ENCODE measurements at places on chromosomes 7 and 10.

DNA sequence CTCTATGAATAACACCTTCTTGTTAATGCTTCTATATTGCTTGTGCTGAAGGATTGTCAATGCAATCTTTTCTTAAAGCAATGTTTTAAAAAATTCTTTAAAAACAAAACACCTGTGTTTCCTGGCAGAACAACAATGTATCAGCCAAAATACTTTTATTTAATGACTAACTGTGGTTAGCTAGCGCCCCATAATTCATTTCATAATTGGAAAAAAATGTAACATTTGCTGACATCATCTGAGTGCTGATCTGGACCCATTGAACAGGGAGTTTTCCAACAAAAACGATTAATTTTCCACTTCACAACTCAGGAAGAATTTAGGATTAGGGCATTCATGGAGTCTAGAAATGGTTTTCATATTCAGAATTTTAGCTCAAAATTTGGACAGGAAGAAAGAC, 137.6 kb upstream of the CDK6 start:
- no peak for DNase-seq

GRCh38 chr7:107090457-107090856, 46.0 kb downstream of the PRKAR2B start:
- DNase-seq: no peak

- no peak for DNase-seq
Measured at GRCh38 chr10:98815039-98815885, 368.5 kb upstream of the HPS1 start.

DNA sequence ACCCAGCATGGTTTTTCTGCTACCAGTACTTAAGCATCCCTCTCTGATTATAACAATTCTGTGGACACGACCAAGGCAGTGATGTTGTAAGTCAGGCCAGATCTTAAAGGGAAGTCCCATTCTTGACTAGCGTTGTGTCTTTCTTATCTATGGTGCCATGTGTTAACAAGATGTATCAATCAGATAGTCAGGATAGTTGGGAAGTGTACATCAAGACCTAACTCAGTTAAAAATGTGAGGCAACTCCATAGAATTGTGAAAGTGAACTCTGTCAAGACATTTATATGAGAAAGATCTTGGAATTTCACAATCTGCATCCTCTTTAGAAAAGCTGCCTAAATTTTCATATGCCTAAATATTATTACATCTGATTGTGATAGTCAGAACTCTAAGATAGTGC, 341.7 kb upstream of the SEMA3D start:
- DNase-seq: no peak

DNA sequence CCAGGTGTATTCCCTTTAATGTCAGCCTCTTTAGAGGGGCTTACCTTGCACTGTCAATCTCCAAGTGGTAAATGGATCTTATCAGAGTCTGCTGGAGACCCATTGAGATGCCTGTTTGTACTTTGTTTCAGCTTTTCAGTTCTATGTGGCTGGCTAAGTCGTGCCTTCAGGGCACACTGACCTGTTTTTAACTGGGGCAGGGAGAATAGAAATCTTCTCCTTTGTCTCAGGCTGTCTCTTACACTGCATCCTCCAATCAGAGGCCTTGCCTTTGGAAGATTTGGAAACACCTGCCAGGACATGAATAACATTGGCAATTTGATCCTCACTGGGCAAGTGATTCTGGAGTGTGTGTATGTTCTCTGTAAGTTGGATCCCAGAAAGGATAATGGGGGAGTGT, 65.0 kb downstream of the POU6F2 start:
- DNase-seq: no peak

- no peak for DNase-seq
Measured at GRCh38 chr10:69312528-69312927, 34.2 kb downstream of the HK1 start.

DNA sequence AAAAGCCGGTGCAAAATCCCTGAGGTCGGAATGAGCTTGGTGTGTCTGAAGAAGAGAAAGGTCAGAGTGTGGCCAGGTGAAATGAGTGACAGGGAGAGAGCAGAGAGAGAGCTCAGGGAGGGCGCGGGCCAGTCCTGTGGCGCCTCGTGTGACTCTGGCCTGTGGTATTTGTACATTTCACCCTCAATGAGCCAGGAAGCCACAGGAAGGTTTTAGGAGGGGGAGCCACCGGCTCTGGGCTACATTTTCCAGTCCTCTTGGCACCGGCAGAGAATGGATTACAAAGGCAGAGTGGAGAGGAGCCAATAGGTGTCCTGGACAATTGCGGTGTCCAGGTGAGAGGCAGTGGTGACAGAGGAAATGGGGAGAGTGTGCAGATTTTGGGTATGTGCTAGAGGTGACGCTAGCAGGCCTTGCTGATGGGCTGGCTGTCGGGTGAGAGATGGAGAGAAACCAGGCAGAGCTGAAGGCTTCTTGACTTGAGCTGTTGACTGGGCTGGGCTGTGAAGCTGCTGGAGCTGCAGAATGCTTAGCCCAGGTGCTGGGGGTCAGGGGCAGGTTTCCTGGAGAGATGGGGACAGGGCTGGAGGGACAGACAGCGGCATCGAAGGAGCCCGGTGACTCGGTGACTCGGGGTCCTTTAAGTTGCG, 38.1 kb downstream of the COL13A1 start:
- no peak for DNase-seq
